Thyroid gland (tissue), 4 donors: ENCODE measurements at places on chromosomes 6 and 20. TPM values are rescaled to one million over a fixed set of nuclear protein-coding genes. Genes with fewer than 3 reads are reported as not detected.

ADGRG6 gene
- 4.8 TPM for total RNA-seq

BMP6 gene
- 0.78 TPM for total RNA-seq

MUC21 gene
- total RNA-seq, result not detected

BTN1A1 gene
- total RNA-seq, result not detected

GPR63 gene
- 0.88 TPM for total RNA-seq

ATP5F1E gene
- total RNA-seq, result 27.7 TPM

FOXF2 gene
- 1.3 TPM for total RNA-seq

CD93 gene
- 32.7 TPM for total RNA-seq

RHAG gene
- not detected for total RNA-seq

GLP1R gene
- total RNA-seq, result 0.15 TPM
